GOT3 (cell line): ENCODE measurements at places on chromosomes 1 and 21.

- DNase-seq = no peak
These were observed 16.3 kb downstream of the VPS45 start for GRCh38 chr1:150083907-150084306.

DNA sequence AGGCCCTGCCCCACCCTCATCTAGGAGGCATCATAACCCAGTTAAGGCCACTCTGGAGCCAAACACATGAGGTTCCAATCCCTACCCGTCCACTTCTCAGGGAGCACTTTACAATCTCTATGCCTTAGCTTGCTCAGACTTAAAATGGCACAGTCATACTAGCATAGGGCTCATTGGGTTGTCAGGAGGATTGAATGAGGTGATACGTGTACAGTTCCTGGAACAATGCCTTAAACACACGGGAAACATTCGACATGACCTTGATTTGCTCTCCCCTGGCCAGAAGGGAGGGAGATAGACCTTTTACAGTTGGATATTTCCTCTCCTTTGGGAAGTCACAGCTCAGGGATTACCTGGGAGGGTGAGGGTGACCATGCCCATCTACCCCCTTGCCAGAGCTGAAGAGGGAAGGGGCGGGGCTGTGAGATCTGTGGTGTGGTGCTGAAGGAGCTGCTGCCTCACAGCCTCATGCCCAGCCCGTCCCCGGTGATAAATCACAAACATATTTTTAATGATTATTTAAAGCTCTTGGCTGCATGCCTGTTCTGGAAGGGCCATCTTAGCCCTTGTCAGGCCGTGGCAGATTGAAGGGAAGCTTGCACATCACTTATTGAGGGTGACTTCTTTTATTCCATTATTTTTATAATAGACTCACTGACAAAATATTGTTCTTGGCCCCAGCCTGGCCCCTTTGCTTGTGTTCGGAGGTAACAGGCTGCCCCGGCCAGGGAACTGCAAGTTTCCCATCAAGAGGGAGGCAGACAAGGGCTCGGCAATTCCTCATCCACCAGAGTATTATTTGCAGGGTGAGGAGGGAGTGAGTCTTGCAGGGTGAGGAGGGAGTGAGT is 83.4 kb downstream of the FOXD2 start:
- DNase-seq = no peak

- no peak for DNase-seq
These were observed 403.3 kb downstream of the KCTD3 start for GRCh38 chr1:215970406-215970805.

- DNase-seq = no peak
These were observed 5.7 kb downstream of the RSPO1 start for GRCh38 chr1:37629008-37629407.

- DNase-seq = no peak
These were observed 8.4 kb upstream of the ATXN7L2 start for GRCh38 chr1:109475261-109475660.

DNA sequence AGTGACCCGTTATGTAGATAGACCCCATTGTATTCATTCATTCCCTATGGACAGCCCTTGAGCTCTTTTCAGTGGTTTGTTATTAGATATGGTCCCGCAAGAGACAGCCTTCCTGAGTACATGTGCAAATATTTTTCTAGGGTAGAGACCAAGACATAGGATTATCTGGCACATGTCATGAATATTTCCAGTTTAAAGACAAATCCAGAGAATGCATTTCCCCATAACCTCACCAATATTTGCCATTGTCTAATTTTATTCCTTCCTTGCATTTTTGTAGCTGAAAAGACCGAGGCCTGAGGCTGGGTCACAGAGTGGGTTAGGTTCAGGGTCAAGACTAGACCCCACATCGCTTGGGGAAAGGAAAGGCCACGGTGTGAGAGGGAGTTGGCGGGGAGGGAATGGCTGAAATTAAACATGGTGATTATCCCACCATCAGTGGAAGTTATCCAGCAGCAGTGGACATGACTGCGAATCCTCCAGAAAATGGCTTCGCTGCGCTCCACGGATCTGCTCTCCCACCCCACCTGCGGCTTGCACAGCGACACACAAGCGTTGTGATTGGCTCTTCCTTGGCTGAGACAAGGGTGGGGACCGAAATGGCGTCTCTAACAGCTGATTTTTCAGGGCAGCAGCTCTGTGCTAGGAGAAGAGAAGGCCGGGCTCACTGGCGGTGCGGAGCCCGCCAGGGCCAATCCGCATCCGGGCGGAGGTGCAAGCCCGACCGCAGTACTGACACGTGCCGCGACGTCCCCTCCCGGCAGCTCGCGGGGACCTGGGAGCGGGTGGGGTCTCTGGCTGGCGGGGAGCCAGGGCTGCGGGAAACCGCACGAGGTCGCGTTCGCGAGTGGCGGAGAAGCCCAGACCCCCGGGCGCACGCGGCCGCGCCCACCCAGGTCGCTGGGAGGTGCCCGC is 16.1 kb upstream of the STMN1 start:
- no peak for DNase-seq

- peak; percentile 59 for DNase-seq
These were observed 539 bp downstream of the ATP8B2 start for GRCh38 chr1:154325583-154326545.

GRCh38 chr1:224666913-224667312 is 50.8 kb downstream of the CNIH3 start:
- DNase-seq = no peak

- DNase-seq = no peak
These were observed 2.9 kb downstream of the CENPS start for GRCh38 chr1:10432910-10433700.

GRCh38 chr1:65434255-65434654 is 13.8 kb downstream of the LEPR start:
- no peak for DNase-seq

- DNase-seq = no peak
These were observed 517 bp downstream of the LRIG2 start for GRCh38 chr1:113073479-113073950.

- DNase-seq = no peak
These were observed 98.8 kb downstream of the RASAL2 start for GRCh38 chr1:178192686-178193085.

DNA sequence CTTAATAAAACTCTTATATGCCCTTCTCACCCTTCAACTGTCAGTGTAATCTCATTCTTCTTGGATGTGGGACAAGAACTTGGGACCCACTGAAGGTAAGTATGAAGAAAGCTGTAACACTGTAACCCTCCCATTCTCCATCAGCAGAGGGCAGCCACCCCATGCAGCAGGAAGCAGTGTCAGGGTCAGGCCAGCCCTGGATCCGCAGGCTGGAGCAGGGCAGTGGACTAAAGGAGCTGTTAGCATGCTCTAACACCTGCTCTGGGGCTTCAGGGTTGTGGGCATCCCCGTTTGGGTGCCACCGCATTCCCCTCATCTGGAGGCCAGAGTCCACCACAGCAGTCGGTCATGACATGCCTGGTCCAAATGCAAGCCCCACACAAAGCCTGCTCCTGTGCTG is 156.5 kb downstream of the HIVEP3 start:
- DNase-seq = no peak

GRCh38 chr1:159783724-159784123 is 3.0 kb downstream of the DUSP23 start:
- DNase-seq = no peak

DNA sequence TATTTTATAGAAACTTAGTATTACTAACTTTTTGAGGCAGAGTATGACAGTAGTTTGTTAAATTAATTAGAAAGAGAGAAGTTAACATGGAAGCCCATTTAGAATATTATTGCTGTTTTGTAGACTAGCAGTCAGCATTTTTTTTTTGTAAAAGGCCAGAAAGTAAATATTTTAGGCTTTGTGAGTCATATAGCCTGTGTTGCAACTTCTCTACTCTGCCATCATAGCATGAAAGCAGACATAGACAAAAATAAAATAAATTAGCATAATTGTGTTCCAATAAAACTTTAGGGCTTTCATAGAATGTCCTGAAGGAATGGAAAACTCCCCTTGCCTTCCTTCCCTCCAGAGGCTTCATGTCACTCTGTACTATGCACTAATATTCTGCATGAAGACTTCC is 12.3 kb upstream of the RGS4 start:
- no peak for DNase-seq

GRCh38 chr1:40980453-40981121 is 1.1 kb downstream of the CTPS1 start:
- DNase-seq = no peak

DNA sequence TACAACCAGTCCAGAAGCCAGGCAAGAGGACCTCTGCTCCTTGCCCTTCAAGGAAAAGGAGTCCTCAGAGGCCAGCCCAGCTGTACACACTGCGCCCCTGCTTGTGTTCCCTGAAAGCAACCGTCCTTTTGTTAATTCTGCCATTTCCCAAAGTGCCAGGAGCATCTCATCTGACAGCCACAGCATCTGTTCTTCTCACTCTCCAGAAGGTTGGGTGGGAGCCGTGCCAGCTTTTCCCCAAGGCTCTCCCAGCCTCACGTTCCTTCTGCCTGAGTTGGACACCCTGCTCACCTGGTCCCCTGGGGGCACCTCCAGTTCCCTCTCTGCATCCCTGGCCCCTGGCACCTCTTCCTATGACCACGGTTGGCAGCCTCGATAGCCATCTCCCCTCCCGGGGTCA is 10.5 kb upstream of the CNTN2 start:
- no peak for DNase-seq

DNA sequence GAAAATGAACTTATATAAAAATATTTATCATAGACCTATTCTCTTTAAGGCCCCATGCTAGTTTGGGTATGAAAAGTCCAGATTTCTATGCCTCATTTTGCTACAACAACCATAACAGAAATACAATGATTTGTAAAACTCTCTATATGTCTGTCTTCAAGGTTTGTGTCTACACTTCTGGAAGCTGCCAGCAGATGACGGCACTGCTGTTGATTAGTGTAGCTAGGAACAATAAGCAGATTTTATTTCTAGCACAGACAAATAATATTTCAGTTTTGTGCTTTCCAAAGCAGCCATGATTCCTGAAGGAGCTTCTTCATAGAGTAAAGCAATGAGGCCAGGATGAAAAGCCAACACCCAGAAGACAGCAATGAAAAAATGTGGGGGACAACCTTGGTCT is 779.6 kb upstream of the ADGRL2 start:
- no peak for DNase-seq

DNA sequence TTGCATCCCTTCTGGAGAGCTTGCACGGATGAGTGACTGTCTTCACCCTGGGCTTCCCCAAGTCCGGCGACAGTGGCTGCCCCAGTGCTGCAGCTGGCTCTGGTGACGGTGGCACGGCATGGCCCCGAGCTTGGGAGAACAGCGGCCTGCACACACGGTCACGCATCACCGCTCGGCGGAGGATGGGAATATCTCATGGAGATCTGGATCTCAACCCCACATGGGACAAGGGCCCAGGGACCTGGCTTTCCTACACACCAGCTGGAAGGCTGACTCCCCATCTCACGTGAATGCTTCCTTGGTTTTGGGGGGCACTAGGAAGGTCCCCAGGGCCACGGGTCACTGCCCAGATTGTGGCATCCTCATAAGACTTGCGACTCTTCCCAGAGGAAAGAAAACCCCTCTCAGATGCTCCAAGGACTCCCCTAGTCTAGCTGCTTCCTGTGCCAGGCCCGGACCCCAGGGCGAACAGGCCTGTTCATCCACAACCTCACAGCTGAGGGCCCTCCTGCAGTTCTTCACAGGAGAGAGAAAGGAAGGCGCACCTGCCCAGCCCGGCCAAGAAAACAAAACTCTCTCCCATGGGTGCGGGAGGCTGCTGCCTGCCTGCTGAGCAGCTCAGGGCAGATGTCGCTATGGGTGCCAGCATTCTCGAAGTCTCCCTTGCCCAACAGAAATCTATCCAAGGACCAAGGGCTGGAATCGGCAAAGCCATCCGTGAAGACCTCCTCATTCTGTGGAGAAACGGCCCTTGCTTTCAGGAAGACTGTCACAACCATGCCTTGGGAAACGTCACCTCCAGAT is 9.9 kb downstream of the CFAP410 start:
- no peak for DNase-seq

DNA sequence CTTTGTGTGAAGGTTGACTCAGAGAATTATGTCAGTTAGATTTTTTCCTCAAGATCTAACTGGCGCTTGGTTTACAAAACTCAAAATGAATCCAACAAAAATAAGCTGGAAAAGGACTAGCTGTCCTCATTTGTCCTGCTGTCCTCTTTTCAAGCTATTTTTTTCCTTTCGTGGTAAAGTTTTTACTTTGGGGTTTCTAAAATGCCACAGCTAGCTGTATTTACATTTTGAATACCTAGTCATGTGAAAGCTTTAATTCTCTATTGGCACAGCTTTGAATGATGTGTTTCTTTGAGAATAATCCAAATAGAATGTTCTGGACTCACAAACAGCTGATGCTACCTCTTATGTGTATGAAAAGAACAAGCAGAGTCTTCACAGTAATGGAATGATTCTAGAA is 673.6 kb upstream of the NR5A2 start:
- no peak for DNase-seq

DNA sequence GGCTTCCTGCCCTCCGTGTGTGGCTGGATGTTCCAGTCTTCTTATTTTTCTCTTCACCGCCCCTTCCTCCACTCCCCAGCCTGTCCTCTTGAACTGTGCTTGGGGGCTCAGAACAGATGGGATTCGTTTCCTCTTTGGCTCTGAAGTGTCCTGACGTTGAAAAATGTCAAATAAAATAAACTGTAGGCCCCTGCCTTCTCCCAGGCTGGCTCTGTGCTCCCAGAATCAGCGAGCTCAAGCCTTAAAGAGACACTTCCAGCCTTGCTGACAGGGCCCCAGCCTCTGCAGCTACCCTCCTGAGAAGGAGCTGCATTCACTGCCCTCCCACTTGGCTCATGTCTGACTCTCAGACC is 104.2 kb upstream of the IPO9 start:
- DNase-seq = no peak

- DNase-seq = no peak
These were observed 136.2 kb upstream of the IPO9 start for GRCh38 chr1:201692555-201693394.

DNA sequence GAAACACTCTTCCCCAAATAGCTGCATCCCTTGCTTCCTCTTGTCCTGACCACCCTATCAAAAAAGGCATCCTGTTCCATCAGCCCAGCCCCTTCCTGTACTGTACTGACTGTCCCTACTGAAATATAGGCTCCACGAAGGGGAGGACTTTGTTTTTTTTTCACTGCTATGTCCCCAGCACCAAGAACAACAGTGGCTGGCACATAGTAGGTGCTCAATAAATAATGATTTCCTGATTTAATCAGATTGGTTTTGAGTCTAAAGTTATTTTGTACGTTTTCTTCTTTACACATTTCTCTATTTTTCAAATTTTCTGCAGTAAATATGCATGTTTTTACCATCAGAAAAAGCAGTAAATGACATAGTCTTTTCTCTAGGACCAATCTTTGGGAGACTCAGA is 73.9 kb downstream of the CD58 start:
- no peak for DNase-seq

DNA sequence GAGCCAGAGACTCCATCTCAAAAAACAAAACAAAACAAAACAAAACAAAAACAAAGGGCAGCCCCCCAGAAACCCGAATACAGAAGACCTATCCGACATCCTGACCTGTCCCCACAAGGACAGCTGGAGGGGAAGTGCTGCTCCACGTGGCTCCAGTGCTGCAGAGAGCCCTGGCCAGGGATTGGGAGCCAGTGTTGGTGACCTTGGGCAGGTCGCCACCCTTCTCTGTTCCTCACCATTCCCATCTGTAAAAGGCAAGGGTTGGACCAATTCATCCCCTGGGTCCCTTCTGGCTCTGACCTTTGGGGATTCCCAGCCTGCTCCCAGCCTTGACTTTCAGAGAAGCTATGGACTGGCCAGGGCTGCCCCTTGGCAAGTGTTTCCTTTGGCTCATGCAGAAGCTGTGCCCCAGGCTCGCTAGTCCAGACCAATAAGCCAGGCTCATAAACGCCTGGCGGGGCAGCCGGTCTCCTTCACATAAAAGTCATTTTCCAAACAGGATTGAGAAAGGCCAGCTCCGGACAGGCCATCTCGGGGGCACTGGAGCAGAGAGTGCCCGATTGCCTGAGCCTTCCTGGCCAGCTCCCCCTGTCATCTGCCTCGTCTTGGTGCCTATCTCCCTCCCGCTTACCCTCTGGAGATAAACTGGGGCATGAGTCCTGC is 20.0 kb upstream of the PADI1 start:
- no peak for DNase-seq
